Central memory CD8-positive, alpha-beta T cell (primary cell): ENCODE measurements at places on chromosomes 1 and 21.

DNA sequence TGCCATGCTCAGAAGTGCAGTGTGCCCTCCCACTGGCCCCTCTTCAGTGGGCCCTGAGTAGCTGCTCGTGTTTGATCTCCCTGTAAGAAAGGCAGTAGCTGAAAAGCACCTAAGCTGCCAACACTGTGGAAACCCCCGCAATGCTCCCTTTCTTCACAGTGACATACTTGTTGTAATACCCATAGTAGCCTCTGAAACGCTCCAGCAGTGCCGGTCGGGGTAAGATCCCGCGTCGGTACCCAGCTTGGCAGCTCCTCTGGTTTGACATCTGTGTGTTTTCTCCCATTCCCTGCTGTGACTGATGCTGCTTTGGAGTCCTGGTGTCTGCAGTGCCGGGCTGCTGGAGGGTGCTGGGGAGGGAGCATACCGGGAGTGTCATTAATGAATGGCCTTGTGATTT, 3.6 kb downstream of the CHAF1B start:
- H3K27me3 ChIP-seq: no peaks in the 10 kb centered on the region
- DNase-seq: no peak
- H3K36me3 ChIP-seq: peaks cover 8% of the 10 kb centered on the region
- no peak overlapping the region for H3K27ac ChIP-seq
- no peaks in the 10 kb centered on the region for H3K4me1 ChIP-seq
- no peak overlapping the region for H3K4me3 ChIP-seq

GRCh38 chr1:227401562-227402342, 83.5 kb upstream of the CDC42BPA start:
- H3K27ac ChIP-seq: no peak overlapping the region
- no peak overlapping the region for H3K4me3 ChIP-seq
- peaks cover 69% of the 10 kb centered on the region for H3K27me3 ChIP-seq

DNA sequence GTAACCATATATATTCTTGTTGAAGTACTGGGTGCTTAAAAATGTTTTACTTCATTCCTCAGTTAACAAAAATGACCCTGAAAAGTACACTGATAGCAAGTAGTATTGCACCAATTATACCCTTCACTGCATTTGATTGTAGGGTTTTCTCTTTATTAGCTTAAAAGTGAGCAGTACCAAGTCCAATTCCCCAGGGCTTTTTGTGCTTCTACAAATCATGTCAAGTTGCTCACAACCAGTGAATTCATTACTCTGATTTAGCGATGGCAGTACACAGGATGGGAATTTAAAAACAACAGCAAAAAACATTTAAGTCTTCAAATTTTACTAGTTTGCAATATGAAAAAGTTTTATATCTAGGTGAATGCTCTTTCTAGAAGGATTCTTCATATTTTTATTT, 436.4 kb downstream of the PTBP2 start:
- no peaks in the 10 kb centered on the region for H3K27me3 ChIP-seq
- peaks cover 4% of the 10 kb centered on the region for H3K36me3 ChIP-seq
- no peak overlapping the region for H3K4me3 ChIP-seq
- DNase-seq: no peak
- no peaks in the 10 kb centered on the region for H3K4me1 ChIP-seq

GRCh38 chr1:37699147-37699546, 6.8 kb downstream of the CDCA8 start:
- H3K27me3 ChIP-seq: no peaks in the 10 kb centered on the region
- H3K36me3 ChIP-seq: peaks cover 5% of the 10 kb centered on the region
- peak overlapping the region; percentile 98 for H3K27ac ChIP-seq
- peak overlapping the region; percentile 78 for H3K4me3 ChIP-seq
- peaks cover 13% of the 10 kb centered on the region for H3K4me1 ChIP-seq

DNA sequence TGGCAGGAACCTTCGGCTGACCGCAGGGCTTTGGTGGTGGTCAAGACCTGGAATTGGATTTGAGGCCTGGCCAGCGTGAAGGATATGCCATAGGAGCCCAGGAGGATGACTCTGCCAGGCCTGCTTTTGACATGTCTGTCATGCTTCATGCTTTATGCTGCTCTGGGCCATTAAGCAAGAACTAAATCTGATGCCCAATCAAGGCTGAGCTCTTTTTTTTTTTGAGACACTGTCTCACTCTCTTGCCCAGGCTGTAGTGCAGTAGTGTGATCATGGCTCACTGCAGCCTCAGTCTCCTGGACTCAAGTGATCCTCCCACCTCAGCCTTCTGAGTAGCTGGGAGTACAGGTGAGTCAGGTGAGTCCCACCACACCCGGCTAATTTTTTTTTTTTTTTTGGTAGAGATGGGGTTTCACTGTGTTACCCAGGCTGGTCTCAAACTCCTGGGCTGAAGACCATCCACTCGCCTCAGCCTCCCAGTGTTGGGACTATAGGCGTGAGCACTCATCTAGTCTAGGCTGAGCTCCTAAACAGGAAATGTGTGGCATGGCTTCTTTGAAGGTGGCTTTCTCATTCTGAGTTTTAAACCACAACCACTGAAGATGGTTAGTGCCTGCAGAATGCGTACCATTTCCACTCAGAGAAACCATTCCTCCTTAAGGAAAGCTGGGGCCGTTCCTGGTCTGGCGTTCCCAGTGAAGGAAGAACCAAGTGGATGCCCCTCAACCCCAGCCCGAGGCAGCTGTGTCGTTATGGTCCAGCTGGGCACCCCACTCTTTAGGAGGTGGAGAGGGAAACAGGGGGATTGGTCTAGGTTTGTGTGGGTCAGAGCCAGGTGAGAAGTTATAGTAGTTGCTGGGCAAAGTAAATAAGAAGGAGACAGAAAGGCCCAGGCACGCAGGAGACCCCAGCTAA, 34.2 kb upstream of the ATP5PO start:
- peaks cover 69% of the 10 kb centered on the region for H3K4me1 ChIP-seq
- peaks cover 31% of the 10 kb centered on the region for H3K36me3 ChIP-seq

DNA sequence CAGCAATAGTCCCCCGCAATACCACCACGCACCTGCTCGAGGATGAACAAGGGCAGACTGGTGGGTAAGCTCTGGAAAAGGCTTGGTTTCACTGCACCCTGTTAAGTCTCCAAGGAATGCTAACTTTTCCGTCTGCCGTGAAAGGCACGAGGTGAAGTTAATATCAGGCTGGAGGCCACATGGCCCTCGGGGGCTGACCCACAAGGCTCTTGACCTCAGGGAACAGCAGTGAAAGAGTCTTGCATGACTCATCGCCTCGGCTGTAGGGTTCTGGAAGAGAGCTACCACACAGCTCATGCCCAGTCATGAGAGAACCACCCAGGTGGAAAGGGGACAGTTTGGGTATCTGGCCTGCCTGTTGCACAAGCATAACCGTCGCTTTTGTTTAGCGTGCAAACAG, 24.7 kb downstream of the SCCPDH start:
- no peak for DNase-seq
- peaks cover 7% of the 10 kb centered on the region for H3K36me3 ChIP-seq
- H3K4me1 ChIP-seq: no peaks in the 10 kb centered on the region
- no peak overlapping the region for H3K27ac ChIP-seq

DNA sequence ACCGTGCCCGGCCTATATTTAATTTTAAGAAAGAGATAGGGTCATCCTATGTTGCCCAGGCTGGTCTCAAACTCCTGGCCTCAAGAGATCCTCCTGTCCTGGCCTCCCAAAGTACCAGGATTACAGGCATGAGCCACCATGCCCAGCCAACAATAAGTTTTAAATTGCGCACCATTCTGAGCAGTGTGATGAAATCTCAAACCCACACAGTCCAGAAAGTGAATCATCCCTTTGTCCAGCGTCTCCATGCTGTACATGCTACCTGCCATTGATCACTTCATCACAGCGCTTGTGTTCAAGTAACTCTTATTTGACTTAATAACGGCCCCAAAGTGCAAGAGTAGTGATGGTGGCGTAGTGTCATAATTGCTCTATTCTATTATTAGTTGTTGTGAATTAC, 75.4 kb downstream of the APP start:
- DNase-seq: no peak

DNA sequence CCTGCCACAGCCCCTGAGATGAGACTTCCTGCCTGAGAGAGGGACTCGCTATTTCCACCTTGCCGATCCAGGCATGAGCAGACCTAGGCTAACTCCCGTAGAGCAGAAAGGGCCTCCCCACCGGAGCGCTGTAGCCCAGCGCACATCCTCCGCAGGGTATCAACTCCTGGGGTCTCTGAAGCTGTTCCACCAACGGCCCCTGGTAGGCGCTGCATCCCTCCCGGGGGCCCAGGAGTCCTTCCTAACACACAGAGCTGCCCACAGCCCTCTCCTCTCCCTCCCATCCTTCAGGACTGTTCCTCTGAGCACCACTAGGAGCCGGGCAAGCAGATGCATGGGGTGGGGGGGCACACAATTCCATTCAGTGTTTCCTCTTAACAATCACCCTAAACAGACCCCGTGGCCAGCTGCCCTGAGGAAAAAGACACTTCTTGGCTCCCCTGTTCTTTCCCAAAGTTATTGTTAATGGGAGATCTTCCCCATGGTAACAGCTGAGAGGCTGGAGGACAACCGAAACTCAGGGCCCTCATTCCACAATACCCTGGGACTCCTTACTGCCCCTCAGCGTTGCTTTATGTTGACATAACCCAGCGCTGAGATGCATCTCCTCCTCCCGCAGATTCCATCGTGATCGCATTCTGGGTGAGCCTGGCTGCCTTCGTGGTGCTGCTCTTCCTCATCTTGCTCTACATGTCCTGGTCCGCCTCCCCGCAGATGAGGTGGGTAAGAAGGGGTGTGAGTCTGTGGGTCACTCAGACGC, 7.5 kb downstream of the MRAP start:
- H3K27ac ChIP-seq: no peak overlapping the region
- no peak overlapping the region for H3K4me3 ChIP-seq
- peaks cover 9% of the 10 kb centered on the region for H3K36me3 ChIP-seq
- no peaks in the 10 kb centered on the region for H3K4me1 ChIP-seq

DNA sequence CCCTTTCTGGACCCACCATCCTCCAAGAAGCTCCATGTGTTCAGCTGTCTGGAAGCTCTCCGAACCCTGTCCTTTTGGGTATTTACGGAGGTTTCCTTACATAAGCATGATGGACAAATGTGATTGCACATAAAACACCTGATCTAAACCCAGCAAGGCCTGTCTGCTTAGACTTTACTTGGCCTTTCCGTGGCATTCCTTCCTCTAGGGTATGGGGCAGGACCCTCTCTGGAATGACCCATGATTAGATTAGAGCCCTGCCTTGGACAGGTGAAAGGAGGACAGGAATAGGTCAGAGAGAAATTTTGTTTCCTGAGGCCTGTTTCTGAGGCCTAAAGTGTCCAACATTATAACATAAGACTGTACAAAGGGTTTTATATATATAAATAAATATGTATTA, 16.9 kb downstream of the PTPRU start:
- H3K4me3 ChIP-seq: no peak overlapping the region
- no peaks in the 10 kb centered on the region for H3K36me3 ChIP-seq
- no peaks in the 10 kb centered on the region for H3K4me1 ChIP-seq
- H3K27me3 ChIP-seq: peaks cover 37% of the 10 kb centered on the region
- no peak for DNase-seq

DNA sequence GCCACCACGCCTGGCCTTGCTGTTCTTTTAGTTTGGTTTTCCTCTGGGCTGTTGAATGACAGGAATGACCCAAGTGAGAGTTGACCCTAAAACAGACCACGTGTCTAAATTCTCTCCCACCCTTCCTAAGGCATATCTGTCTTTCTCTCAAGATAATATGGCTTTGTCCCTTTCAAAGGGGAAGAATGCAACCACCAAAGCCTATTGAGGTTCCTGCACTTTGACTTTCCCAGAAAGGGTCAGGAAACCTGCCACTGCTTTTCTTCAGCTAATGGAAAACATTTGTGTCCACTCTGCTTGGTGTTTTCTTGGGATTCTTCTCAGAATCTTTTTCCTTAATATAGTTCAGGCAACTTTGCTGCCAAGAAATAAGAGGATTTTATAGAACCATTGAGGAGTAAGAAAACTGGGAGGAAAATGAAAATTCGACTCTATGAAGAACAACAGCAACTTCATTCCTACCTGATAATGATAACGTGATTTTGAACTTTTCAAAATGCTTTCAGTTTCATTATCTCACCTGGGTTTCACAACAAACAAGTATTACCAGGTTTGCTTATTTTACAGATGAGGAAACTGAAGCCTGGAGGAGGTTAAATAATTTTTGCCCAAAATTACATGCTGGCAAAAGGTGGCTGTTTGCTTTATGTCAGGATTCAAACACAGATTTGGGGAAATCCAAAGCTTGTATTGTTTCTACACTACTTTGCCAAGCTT, 6.9 kb downstream of the PLPP3 start:
- no peaks in the 10 kb centered on the region for H3K36me3 ChIP-seq
- H3K27me3 ChIP-seq: peaks cover 5% of the 10 kb centered on the region

- H3K36me3 ChIP-seq: peaks cover 6% of the 10 kb centered on the region
- H3K4me3 ChIP-seq: no peak overlapping the region
- H3K27me3 ChIP-seq: no peaks in the 10 kb centered on the region
- no peak overlapping the region for H3K27ac ChIP-seq
Measured at GRCh38 chr21:31286621-31287020, 57.4 kb downstream of the TIAM1 start.

DNA sequence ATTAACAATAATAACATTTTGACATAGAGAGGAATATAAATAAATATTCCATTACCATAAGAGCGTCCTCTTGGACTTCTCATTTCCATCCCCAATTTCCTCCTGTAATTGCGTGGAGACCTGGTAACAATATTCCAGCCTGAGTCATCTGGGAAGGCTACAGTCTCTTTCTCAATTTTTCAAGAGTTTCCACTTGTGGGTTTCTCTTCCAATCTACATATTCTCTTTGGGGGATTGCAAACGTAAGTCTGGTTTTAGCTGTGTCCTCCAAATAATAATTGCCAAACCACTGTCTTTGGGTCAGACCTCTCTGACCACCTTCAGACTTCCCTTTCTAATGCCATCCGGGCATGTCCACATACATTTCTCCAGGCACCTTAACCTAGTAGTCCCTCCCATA, 124.5 kb upstream of the USP24 start:
- H3K4me3 ChIP-seq: no peak overlapping the region
- H3K27me3 ChIP-seq: peaks cover 11% of the 10 kb centered on the region
- no peak overlapping the region for H3K27ac ChIP-seq
- no peaks in the 10 kb centered on the region for H3K4me1 ChIP-seq
- DNase-seq: no peak

GRCh38 chr1:151822404-151822803, 9.2 kb downstream of the RORC start:
- H3K27ac ChIP-seq: peak overlapping the region; percentile 41
- no peak for DNase-seq
- H3K27me3 ChIP-seq: no peaks in the 10 kb centered on the region
- peaks cover 29% of the 10 kb centered on the region for H3K4me1 ChIP-seq

DNA sequence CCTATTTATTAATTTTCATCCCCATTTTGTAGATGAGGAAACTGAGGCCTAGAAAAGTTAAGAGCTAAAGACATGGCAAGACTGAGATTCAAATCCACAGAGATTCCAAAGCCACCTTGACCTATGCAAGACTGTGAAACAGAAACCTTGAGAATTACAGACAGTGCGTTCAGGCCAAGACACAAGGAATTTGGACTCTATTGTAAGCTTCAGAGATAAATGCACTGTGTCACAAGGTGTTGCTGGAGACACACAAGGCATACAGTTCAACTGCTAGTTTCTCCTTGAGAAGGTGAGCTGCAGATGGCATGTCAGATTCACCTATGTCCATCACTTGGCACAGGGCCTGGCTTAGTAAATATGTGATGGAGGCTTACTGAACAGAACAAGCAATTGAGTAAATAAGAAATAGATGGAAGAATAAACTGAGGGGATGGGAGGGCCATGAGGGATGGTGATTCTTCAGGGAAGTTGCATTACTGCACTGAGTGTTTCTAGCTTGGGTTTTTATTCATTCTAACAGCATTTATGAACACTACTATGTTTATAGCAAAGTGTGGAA, 215.0 kb downstream of the DAB1 start:
- no peak overlapping the region for H3K4me3 ChIP-seq
- no peak overlapping the region for H3K27ac ChIP-seq
- no peaks in the 10 kb centered on the region for H3K4me1 ChIP-seq
- DNase-seq: no peak
- H3K27me3 ChIP-seq: no peaks in the 10 kb centered on the region
